Inflammatory macrophage treated with lipopolysaccharide for 1 hour (primary cell): ENCODE measurements at places on chromosomes 6 and 20.

DNA sequence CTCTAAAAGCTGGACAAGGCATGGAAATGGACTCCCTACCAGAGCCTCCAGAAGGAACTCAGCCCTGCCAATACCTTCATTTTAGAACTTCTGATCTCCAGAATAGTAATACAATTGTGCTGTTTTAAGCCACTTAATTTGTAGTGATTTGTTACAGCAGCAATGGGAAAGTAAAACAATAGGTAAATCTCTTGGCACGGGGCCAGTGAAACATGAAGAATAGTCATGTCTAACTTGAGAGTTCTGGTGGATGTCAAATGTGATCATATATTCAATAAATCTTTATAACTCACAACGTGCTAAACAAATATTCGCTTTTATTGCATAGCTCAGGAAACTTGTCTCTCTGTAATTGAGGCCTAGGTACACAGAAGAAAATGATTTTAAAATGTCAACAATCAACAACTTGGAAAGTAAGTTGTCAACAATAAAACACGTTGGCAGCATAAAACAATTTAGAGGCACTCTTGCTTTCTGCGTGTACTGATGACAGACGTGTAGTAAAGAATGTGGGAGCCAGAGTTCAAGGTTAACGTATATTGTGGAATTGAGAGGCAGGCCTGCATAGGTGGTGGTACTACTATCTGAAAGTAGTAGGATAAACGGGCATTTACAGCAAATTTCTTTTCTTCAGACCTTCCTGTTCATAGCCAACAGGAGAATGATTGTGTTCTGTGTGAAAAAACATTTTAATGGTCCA, 140.5 kb upstream of the OPRM1 start:
- no peak for DNase-seq

- DNase-seq, result no peak
These were observed 70.4 kb downstream of the COL12A1 start for GRCh38 chr6:75135450-75135849.

DNA sequence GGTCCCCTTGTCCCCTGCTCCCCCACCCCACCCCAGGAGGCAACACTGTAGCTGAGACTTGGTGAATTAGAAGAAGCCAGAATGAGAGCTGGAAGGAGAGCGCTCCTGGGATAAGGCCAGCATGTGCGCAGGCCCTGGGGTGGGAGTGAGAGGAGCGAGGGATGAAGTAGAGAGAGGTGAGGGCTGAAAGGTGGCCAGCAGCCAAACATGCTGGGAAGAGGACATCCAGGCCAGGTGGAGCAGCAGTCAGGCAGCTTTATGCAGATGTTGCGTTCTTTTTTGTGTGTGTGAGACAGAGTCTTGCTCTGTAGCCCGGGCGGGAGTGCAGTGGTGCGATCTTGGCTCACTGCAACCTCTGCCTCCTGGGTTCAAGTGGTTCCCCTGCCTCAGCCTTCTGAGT, 2.2 kb upstream of the BPIFB1 start:
- no peak for DNase-seq

DNA sequence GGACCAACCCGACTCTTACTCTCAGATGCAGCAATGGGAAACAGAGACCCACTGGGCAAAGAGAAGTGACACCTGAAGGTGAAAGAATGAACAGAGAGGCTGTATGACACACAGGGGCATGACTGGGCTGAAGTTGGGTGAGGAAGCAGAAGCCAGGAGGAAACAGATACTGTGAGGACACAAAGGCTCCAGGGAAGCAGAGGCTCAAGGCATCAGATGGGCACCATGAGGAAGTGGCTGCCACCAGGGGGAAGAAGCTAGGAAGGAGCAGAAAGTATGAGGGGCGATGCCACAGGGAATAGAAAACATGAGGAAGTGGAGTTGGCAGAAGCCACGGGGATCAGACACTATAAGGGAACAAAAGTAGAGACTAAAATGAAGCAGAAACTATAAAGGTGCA, 30.9 kb upstream of the OCSTAMP start:
- DNase-seq, result peak; percentile 36

DNA sequence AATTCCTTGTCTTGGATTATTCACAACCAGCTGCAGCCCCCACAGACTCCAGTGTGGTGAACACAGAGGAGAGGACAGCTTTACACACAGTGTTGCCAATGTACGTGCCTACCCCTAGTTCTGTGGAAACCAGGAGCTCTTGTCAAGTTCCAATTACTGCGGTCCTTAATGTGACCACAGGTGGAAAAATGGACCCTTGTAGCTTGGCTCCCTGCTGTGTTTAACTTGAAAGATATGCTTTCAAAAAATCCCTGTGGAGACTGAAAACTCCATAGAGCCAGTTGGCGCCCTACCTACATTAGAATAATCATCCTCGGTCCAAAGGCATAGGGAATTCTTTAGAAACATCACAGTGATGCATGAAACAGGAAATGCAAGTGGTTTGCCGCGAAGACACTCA, 118.3 kb upstream of the SLC22A23 start:
- DNase-seq, result no peak

DNA sequence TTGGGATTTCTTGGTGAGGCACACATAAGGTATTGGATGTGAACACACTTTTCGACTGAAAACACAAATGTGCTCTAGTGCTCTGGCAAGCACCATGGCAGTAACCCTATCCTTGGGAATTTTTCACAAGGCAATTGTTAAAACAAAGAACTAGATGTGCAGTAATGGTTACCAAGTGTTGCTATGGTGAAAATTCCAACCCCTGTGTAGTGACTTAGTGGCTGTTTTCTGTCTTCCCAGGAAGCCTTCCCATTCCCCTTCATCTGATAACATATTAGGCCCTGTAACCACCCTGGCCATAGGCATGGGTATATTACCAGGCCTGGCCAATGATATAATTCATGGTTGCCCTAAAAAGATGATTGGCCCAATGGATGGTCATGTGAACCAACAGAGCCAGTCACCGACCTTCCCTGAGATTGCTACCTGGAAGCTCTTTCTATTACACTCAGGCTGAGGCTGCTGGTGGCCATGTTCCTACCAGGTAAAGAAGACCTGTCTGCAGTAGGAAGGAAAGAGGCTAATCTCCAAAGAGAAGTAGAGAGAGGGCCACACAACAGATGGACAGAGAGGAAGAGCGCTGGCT, 4.1 kb downstream of the C20orf202 start:
- no peak for DNase-seq

DNA sequence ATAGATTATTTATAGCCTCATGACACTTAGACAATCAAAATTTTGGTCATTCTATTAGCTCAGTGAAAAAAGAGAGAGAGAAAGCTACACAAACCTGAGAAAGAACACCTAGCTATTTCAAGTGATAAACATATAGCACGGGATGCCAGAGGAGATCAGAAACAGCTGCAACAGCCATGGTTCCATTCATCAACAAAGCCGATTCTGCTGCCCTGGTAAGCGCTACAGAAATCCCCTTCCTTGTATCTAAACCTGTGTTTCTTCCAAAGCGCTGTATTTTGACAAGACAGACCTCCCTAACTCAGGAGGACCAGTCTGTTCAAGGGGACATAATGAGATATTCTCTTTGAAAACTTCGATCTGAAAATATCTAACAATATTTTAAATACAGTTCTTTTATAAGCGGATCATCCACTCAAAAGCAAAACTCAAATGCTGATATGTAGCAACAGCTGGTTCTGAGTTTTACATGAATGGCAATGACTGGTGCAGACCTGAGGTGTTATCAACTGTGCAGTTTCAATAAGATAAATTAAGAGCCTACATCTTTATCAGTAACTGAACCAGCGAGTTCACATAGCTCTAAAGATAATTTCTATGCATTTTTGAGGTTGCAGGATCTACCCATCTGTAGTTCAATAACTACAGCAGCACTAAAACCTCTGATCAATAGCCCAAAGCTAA, 447.8 kb downstream of the FRK start:
- no peak for DNase-seq

- peak; percentile 89 for DNase-seq
These were observed 87.7 kb downstream of the SGK1 start for GRCh38 chr6:134230087-134230700.

DNA sequence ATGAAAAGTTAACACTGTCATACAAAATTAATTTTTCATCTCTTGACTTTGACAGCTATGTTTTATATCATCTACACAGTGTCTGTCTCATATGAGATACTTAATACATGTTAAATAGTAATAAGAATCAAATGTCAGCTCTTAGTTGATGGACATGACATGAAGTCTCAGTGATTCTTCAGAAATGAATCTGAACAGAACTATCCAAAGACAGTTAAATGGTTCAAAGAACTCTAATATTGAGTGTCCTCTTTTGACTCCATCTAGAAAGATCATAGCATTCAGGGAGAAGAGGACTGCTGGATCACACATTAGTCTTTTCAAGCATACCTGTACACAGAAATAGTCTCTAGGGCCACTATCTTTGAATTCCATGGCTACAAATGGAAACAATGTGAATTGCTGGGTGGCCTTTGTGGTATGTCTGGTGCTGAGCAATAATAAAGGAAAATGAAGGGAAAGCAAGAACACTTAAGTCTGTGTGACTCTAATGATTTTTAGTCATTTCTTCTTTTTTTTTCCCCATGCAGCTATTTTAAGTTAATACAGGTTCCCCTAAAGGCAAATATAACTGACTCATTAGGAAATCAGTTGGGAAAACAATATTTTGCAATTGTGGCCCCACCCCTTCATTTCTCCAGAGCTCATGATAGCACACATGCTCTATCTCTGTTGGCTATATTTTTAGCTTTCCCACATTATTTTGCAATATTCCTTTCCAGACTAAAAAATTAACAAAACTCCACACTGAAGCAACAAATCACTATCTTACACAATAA, 367.5 kb downstream of the GRIK2 start:
- peak; percentile 98 for DNase-seq
